ENCODE measurements at places on chromosomes 11 and 22.
A peak's percentile ranks its signal among the peaks of the same experiment; 100 is the strongest.

GRCh38 chr11:107172996-107173395 lies 154.7 kb upstream of the GUCY1A2 start:
- no peak for DNase-seq

DNA sequence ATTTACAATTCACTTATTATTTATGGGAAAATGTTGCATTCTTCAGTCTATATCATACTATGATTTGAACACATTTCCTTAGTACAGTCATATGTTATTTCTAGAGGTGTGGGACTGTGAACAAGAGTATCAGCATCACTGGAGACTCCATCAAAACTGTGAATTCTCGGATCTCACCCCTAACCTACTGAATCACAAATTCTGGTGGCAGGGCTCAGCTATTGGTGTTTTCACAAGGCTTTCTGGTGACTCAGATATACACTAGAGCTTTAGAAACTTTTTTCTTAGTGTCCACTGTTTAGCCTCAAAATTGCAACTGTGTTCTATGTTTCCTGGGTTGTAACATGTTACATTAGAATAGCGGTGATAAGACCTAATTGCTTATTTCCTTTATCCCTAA lies 352.9 kb upstream of the DDI1 start:
- DNase-seq = no peak

GRCh38 chr22:19629720-19630419 lies 84.4 kb upstream of the SEPTIN5 start:
- peak; percentile 84 for DNase-seq

DNA sequence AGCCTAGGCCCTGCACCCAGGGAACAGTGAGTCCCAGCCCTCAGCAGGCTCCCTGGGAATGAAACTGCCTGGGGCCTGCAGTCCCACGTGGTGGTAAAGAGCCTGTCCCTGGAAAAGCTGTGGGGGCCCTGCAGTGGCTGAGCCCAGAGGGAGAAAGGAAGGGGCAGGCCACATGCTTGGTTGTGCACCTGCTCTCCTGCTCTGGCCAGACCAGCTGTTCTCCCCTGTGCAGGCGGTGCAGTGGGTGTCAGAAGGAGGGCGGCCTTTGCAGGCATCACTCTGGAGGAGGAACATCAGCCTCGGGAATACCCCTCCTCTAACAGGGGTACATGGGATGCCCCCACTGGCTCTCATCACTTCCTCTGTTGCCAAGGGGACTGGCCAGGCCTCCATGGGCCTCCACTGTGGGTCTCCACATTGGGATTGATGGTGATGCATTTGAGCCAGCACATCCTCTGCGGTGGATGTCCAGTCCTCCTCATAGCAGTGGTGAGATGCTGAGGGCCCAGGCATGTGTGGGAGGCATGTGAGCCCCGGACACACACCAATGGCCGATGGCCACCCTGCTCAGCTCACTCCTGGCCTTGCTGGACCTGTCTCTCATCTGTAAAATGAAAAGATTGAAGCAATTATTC lies 690.4 kb downstream of the BRD1 start:
- no peak for DNase-seq

- DNase-seq = no peak
Observed at GRCh38 chr22:27973846-27974245, 54.8 kb upstream of the PITPNB start.

GRCh38 chr22:21982338-21982965 lies at the start of gene TOP3B:
TOP3B (minus strand) TSS chr22:21982787; CDS start chr22:21975709, 7,078 bp downstream.
- DNase-seq = peak; percentile 79
